ENCODE measurements at places on chromosomes 1 and 21.
A peak's percentile ranks its signal among the peaks of the same experiment; 100 is the strongest.

DNA sequence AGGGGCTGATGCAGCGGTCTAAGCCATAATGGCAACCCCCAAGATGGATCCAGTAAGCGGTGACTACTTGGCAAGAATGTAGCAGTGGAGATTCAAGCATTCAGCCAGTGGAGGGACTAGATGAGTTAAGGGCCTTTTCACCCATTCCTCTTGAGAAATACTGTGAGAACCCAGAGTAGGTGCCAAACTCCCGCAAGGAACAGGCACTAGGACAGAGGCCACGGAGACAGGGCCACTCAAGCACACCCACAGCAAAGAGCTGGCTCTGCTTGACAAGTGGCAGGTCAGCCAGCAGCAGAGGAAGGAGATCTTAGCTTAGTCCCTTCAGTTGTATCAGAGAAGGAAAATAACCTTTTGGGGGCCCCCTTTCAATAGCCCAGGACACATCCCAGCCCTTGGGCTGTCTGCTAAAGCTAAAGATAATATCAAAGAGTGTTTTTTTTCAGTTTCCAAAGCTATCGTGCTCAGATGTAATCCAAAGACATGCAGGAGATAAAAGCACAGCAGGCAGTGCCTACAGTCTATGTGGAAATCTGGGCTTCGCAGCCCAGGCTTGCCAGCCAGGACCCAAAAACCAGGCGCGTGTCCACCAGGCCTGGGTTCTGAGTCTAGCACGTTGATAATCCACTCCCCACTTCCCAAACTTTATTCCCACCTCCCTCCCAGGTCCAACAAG lies 62.0 kb upstream of the GOLT1A start:
- no peak for DNase-seq

DNA sequence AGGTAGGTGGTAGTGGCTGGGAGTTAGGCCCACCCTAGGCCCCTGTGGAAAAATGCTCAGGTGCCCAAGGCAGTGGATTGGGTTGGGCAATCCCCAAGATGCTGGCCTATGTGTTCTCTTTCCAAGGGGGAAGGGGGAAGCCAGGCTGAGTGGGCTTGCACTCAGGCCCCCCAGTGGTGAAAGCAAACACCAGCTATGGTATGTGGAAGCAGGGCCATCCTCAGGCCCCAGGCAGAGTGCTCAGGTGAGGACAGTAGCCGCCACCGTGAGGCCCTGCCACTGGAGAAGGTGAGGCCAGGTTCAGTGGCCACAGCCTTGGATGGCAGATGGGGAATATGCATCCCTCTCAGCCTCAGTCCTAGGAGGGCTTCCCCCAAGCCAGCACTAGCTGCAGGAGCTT lies 11.8 kb downstream of the LY9 start:
- DNase-seq = no peak

DNA sequence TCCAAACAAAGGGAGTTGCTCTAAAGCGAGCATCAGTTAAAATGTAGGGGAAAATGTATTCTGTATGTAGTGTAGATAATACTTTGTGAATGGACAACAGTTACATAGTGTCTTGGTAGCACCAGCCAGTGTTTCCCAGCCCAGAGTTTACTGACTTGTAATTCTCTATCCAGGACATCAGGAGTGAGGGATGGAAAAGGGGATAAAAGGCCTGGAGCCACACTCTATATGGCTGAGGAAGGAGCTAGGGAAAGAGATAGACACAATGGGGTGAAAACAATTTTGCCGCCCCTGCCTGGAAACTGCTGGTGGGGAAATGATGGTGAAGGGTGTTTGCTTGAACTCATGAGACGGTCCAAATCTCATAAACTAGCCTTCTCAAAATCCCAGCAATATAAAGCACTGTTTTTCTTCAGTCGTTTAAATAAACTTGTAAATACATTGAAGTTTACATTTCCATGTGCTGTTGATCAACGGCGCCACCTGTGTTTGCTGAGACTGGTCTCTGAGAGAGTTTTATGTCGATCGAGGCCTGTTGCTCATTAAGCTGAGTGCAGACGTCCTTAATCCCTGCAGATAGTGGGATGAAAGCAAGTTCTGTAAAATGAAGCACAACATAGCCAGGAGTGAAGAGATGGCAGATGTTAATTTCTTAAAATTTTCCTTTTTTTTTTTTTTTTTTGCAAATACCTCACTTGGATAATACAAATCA lies 27.9 kb upstream of the AGO1 start:
- DNase-seq = no peak

GRCh38 chr1:169891539-169891885 lies 2.2 kb downstream of the SCYL3 start:
- no peak for DNase-seq

DNA sequence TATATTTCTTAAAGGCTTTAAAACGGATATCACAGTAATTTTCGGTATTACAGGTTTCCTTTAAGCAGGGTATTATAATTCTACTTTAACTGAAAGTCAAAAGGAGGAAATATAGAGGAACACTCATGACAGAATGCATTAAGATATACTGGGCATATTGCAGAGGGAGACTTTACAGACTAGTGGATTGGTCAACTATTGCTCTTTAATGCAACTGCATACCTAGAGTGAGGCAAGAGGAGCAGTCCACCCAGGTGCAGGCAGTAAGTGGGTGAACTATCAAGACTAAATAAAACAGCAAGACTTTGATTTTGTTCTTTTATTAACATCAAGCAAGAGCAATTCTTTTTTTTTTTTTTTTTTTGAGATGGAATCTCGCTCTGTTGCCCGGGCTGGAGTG lies 10.5 kb downstream of the SCAF4 start:
- no peak for DNase-seq

DNA sequence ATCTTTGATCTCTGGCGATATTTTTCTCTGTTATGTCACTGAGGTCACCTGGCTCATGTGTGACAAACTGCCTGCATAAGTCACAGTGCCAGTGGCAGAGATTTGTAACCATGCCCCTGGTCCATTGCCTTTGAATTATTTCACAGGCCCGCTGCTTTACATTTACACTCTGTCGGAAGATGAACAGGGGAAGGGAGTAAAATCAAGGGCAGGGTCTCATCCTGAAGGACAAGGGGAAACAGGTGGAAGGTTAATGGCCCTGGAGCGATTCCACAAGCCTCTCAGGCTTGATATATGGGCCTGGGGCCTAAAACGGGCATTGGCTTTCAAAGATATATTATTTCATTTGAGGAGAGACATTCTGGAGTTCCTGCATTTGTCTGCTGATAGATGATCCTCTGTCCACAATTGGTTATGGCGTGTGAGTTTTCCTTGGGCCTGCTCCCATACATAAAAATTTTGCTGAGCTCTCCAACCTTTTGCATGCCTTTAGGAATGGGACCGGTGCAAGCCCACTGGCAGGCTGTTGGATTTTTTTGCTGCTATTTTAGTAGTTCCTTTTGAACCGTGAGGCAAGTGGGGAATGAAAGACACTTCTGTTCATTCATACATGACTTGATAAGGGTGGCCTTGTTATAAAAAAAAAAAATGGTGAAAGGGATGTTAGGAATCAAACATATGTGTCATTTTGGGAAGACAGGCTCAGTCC lies 51.9 kb downstream of the NR5A2 start:
- DNase-seq = no peak

- peak; percentile 49 for DNase-seq
Observed at GRCh38 chr1:198465201-198466144, 75.0 kb downstream of the ATP6V1G3 start.

GRCh38 chr1:115065021-115065420 lies 24.3 kb downstream of the TSPAN2 start:
- no peak for DNase-seq

DNA sequence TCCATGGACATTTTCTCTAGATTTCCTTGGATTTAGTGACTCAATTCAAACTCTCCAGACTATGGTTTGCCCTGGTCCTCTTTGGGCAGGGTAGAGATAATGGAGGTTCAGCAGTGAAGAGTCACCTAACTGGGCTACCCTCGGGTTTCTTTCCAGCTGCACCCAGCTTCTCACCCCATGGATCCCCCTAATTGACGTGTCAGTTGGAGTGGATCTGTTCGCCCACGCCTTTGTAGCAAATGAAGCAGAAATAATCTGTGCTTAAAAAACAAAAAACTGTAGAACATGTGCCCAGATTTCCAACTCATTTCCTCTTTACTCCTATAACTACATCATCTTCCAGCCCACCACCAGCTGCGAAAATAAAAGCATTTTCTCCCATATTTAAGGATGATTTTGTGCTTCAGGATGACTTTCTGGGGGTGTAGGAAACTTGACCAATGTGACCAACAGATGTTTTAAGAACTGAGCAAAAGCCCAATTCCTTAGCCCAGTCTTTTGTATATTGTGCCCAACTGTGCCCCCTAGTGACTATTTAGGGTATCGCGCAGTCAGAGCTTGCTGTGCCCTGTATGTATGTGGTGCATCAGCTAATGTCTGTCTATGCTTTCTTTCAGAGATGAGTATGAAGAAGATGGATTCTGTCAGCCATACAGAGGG lies 66.5 kb upstream of the UBE2U start:
- DNase-seq = peak; percentile 74

GRCh38 chr1:9093581-9093980 lies 24.1 kb upstream of the SLC2A5 start:
- DNase-seq = no peak

DNA sequence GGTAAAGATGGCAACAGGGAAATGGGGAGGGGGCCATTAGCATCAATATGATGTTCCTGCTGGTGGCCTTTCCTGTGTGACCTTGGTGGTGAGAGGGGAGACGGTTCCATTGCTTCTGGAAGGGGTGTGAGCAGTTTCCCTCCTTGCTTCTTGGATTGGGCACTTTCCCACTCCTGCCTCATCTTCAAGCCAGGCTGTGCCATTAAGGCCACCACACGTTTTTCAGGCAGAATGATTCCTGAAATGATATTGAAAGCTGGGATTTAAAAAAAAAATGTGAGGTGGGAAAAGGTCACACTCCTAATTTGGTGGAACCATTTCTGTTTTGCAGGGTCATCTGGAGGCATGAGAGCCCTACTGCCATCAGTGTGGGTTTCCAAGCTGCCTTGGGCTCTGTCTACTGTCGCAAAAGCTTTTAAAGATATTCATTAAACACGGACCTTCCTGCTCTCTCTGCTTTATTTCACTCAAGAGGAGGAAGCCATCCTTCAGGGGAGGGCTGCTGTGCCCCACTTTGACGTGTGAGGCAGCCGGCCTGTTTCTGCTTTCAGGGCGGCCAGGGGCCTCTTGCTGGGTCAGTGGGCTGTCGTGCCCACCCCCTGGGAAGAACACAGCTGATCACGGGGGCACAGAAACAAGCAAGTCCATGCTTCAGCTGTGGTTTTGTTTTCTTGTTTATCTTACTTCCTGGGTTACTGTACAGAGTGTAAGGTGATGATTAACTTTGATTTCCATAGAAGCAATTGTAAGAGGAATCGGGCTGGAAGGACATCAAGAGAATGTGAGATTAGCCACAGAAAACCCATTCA lies 8.0 kb downstream of the RIIAD1 start:
- no peak for DNase-seq

GRCh38 chr1:170174395-170174794 lies 28.6 kb downstream of the NTMT2 start:
- no peak for DNase-seq

GRCh38 chr21:19353256-19353655 lies 949.7 kb upstream of the TMPRSS15 start:
- DNase-seq = no peak

Data from AG04449 (cell line).